NCI-H1436 (cell line): ENCODE measurements at places on chromosomes 3 and 15.

GRCh38 chr15:69490356-69491037 is 37.9 kb downstream of the RPLP1 start:
- no peak for DNase-seq

- no peak for DNase-seq
Observed at GRCh38 chr3:30354513-30354912, 251.9 kb upstream of the TGFBR2 start.

DNA sequence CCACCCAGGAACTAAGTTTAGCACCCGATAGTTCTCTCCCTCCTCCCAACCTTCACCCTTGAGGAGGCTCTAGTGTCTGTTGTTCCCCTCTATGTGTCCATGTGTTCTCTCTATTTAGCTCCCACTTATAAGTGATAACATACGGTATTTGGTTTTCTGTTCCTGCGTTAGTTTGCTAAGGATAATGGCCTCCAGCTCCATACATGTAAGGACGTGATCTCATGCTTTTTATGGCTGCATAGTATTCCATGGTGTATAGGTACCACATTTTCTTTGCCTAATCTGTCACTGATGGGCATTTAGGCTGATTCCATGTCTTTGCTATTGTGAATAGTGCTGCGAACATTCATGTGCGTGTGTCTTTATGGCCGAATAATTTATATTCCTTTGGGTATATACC is 66.9 kb upstream of the TRA2B start:
- no peak for DNase-seq

DNA sequence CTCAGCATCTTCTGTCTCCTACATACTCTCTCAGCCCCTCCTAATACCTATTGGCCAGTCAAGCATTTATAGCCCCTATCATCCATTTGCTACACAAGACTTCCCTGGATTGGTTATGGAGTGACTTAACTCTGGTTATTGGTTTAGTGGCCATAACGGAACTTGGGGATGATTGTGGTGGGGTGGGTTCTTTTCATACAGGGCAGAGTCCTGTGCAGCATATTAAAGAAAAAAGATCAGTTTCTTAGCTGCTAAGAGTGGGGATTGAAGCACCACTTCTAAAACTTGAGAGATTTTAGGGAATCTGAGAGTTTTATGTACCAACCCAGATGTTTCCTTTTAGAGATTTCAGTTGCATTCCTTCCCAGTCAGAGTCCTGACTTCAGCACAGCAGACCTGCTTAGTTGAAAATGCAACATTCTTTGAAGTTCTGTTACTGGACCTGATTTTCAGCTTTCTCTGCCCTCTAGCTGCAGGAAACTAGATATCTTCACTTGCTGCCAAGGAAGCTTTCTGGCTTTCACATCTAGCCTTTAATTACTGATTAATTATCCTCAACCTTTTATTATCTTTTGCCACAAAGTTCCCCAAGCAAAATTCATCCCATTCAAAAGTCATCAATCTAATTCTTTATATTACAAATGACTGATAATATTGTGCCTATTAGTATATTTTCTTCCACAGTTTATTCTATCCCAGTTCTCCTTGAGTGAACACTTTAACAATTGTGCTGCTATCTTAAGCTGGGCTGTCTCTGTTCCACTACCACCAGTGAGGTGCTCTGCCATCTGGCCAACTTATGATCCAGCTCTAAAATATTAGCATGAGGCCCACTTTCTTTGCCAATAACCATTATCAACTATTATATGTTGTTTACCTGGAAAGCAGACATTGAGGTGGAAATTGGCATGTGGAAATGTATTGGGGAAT is 906.0 kb upstream of the ALCAM start:
- DNase-seq: no peak

DNA sequence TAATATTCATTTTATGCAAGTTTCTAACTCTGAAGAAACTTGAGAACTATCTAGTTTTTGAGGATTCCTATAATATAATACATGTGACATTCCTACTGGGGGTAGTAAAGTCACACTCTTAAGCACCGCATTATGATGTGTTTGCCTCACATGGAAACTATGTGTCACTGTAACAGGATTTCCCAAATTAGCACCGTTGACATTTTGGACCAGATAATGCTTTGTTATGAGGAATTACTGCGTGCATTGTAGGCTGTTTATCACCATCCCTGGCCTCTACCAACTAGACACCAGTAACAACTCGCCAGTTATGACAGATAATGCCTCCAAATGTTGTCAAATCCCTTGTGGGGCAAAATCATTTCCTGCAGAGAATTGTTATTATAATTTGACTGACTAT is 267.8 kb downstream of the RAP2B start:
- DNase-seq: no peak

- no peak for DNase-seq
Observed at GRCh38 chr3:187454085-187454815, 86.1 kb downstream of the RTP4 start.

DNA sequence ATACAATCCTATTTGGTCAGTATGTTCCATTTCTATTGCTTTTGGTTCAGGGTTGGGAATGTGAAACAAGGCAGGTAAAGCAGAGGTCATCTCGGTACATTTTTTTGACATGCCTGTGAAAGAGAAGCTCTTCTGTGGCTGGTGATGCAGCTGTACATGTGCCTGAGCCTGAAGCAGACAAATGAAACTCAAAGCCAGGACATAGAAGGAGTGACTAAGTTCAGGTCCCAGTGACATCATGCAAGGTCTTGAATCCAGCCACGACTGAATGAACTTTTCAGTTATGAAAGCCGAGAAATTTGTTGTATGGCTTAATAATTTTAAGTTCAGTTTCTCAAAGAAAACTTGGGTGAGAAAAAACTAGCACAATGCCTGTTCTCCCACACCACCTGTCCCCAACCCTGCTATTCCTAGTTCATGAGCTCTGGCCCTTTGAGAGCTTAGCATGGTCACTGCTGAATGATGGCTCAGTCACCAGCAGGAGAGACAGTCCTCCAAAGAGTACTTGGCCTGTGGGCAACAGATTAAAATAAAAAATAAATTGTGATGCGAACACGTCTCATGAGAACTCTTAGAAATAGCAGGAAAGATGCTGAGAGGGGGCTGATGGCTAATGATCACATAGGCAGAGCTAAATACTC is 600.2 kb upstream of the GRM7 start:
- no peak for DNase-seq

GRCh38 chr3:166013073-166013679 is 176.0 kb upstream of the BCHE start:
- DNase-seq: peak; percentile 19

- no peak for DNase-seq
Observed at GRCh38 chr15:63906266-63906584, 72.5 kb upstream of the HERC1 start.

- no peak for DNase-seq
Observed at GRCh38 chr3:153714588-153715290, 406.5 kb upstream of the ARHGEF26 start.
